Activated T-helper 1 cell treated with anti-CD3 and anti-CD28 coated beads, Interleukin-2, amount 50 U/mL, for 16 hours (primary cell): ENCODE measurements at places on chromosomes 4 and X.

- no peak for DNase-seq
These were observed 629.7 kb downstream of the STIM2 start for GRCh38 chr4:27490315-27490714.

DNA sequence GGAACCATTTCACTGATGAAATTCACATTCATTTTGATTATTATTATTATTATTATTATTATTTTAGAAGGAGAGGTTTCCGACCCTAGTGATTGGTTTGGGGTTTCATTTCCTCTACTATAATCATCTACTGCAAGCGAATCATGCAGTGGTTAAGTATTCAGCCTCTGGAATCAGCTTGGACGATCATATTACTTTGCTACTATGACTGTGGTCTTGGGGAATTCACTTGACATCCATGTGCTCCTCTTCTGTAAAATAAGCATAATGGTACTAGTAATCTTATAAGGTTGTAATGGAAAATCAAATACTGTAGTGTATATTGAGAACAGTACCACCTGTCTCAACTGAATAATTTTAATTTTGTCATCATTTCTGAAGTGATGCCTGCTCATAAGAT, 132.1 kb upstream of the SLC4A4 start:
- no peak for DNase-seq

- DNase-seq = no peak
These were observed 1029.3 kb downstream of the TECRL start for GRCh38 chr4:63379750-63380522.

DNA sequence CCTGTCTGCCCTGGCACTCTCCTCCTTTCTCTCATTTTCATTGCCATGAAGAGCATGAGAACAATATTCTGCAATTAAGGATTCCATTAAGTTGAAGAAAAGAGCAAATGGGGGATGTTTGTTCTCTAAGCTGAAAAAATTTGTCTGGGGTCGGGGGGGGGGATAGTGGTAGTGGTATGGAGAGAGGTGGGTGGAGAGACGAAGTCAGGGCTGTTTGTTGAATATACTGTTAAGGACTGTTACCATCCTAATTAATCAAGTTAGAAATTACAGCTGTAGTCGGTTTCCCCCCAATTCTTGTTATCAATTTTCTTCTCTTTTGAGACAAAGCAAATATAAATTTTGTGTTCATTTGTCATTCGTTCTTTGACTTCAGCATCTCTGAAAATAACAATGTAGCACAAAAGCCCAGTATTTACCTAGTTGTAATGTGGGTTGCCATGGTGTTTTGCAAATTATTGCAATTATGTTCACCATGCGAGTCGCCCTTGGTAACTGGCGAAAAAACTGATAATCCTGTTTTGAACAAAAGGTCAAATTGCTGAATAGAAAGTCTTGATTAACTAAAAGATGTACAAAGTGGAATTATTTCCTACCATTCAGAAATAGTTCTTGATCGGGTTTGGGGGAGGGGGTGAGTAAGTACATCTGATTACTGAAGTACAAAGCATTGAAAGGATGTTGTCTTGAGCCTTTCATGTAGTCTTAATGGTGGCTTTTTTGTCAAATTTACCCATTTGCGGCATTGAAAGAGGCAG, 139.1 kb downstream of the ARX start:
- DNase-seq = no peak

GRCh38 chrX:153853902-153854267, 23.5 kb upstream of the PDZD4 start:
- no peak for DNase-seq

DNA sequence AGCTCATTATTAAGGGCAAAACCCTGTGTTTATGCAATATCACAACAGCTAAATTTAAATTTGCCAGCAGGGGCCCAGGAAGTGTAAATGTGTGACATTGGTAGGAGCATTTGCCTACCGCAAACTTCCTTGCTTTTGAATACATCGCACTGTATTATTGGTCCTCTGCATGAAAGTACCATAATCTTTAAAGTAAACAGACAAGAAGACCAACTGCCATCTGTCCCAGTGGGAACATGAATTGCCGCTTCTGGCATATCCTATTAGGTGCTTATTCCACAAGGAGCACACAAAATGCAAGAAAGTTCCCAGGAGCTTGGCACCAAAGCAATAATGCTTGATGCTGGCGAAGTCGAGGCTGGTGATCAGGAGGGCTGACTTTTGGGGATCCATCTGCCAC, 51.3 kb downstream of the SOD3 start:
- DNase-seq = no peak

- no peak for DNase-seq
These were observed 19.7 kb upstream of the GRPR start for GRCh38 chrX:16103625-16104024.
